A172 (cell line): ENCODE measurements at places on chromosomes 12 and 14.

GRCh38 chr14:54742492-54743350 lies 159.9 kb downstream of the GCH1 start:
- DNase-seq, result no peak

- no peak for DNase-seq
These were observed 3.9 kb downstream of the SFSWAP start for GRCh38 chr12:131714759-131715158.

GRCh38 chr14:100330388-100330931 lies 7.3 kb downstream of the SLC25A47 start:
- no peak for DNase-seq

GRCh38 chr12:108190529-108190928 lies 61.4 kb downstream of the WSCD2 start:
- DNase-seq, result no peak

DNA sequence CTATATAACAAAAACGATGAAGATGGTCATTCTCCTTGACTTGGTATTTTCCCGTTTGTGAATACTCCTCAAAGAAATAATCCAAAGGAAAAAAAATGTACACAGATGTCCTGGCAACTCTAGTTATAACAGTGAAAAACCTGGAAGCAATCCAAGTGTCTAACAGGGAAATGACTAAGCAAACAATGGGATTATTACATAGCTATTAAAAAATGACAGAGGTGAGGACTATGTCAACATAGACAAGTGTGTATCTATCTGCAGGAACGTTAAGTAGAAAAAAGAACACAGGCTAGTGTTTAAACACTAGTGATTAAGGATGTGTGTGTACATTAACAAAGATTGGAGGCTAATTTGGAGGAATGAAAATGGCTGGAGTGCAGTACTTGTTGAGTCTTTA lies 5.9 kb upstream of the APOLD1 start:
- peak; percentile 56 for DNase-seq

- no peak for DNase-seq
These were observed 6.7 kb upstream of the STON2 start for GRCh38 chr14:81406863-81407262.

DNA sequence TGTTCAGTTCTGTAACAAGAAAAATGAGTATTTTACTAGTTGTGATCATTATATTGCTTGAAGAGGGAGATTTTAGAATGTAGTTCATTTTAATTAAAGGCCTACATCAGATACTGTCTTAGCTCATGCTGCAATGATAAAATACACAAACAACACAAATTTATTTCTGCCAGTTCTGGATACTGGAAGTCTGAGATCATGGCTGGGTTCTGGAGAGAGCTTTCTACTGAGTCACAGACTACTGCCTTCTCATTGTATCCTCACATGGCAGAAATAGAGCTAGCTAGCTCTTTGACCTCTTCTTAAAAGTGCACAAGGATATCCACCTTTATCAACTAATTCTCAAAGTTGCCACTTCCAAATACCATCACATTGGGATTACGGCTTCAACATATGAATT lies 53.8 kb downstream of the MIS18BP1 start:
- peak; percentile 16 for DNase-seq

DNA sequence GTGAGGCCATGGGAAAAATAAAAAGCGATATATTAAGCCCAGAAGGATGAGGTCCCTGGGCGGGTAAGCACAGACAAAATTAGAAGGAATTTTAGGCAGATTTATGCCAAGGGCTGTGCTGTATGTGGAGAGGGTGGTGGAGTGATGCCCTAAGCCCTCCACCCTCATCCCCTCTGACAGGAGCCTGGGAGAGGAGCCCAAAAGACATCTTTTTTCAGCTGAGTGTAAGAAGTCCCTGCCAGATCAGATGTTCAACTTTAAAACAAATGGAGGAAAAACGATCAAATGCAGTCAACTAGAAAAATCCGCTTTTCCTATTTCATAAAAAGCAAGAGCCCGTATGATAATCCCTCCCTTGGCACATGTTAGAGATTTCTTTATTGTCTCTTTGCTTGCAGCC lies 47.7 kb upstream of the NRXN3 start:
- DNase-seq, result no peak

- no peak for DNase-seq
These were observed 172.4 kb upstream of the RTL1 start for GRCh38 chr14:101075801-101076413.

DNA sequence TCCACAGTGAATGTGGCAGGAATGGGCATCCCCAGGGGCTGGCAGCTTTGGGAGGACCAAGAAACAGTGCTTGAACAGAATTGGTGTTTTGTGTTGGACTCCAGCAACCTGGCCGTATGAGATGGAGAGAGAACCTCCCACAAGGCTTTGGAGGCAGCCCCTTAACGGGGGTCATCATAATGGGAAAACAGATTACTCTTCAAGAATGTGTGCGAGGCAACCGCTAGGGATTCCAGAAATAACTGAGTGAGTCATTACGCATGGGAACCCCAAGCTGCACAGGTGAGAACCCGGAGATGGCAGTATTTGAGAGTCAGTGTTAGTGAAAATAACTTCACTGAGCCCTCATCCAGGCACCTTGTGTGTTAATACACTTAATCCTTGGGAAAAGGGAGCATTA lies 567.8 kb upstream of the TBX3 start:
- peak; percentile 54 for DNase-seq

DNA sequence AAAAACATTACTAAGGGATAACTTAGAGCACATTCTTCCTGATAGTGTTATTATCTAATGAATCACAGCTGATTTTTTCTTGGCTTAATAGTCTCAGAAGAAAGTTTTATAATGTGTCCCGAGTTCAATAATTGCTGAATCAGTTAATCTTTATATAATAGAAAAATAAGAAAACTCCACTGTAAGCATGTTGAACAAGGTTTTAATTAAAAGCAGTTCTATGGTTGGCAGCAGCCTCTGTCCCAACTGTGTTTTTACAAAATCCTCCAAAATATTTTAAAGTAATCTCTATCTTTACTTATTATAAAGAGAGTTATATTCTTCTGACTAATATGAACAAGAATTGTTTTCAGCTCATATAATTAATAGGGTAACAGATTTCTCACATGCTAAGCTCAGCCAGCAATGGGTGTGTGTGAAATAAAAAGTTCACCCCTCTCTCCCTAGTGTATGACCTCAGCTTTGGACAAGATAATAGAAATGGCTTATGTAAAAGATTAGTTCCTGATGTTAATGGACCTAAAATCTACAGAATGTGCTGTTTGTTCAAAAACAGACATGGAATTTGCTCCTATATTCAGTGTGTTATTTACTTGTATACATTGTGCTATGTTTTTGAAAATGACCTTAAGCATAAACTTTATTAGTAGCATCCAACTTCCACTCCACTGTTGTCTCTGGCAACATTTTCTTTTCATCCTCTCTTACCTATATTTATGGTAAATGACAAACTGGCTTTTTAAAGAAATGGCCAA lies 67.1 kb upstream of the DCN start:
- no peak for DNase-seq

- no peak for DNase-seq
These were observed 19.6 kb downstream of the ALDH1L2 start for GRCh38 chr12:105064564-105065178.

- peak; percentile 18 for DNase-seq
These were observed 57.1 kb downstream of the ZDHHC17 start for GRCh38 chr12:76820888-76821482.

DNA sequence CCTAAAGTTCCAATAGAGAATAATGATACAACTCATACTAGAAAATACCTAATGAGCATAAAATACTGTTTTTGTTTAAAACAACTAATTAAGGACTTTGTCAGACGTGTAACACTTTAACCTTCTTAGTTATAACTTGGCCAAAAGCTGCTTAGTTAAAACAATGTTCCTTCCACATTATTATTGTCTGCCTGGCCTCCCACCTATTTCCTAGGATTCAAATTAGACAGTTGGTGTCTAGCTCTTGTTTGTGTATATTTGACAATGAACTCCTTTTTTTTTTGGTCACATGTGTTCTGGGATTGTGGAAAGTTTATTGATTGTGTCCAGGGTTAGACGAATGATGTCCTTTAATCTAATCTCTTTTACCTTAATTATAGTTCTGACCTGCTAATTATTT lies 67.6 kb upstream of the PSMA6 start:
- no peak for DNase-seq

GRCh38 chr14:26702721-26703230 lies 104.9 kb upstream of the NOVA1 start:
- DNase-seq, result no peak

- no peak for DNase-seq
These were observed 52.2 kb downstream of the ATXN2 start for GRCh38 chr12:111546758-111547383.

- DNase-seq, result peak; percentile 45
These were observed 239.1 kb downstream of the SSPN start for GRCh38 chr12:26434299-26435068.

DNA sequence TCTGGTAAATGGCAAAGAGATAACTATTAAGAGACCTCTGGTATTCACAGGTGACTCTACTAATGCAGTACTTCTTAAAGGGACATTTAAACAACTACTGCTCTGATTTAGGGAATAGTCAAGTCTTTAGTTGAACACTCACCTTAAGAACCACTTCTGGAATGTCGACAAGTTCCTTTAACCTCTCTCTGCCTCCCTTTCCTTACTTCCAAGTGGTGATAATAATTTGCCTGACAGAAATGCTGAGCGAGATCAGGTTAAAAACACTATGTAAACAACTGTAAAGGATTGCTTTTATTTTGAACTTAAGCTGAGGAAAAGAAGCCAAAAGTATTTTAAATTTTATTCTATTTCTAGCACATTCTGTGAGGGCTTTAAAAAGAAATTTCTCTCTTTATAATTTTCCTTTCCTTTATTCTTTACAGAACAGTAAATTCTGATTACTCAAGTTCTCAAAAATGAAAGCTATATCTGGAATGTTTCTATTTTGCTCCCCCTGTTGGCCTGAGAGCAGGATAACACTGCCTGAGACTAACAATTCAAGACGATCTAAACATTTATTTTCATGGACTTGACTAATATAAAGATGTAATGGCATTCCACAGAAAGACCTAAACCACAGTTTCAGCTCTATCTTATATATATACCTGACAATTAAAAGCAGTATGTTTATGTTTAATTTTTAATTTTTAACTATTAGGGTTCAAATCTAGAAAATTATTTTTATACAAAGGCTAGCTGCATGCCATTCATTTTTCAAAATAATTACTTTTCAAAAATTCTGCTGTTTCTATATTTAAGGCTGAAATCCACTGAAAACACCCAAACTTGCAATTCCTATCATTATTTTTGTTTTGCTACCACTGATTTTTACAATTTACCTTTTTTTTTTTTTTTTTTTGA lies 29.2 kb downstream of the ZCCHC8 start:
- DNase-seq, result peak; percentile 49
